ENCODE measurements at places on chromosomes 7 and 10. TPM values are rescaled to one million over a fixed set of nuclear protein-coding genes. Genes with fewer than 3 reads are reported as not detected.
A peak's percentile ranks its signal among the peaks of the same experiment; 100 is the strongest.

- no peak overlapping the region for H3K27ac ChIP-seq
- H3K27me3 ChIP-seq: no peaks in the 10 kb centered on the region
- peak; percentile 30 for DNase-seq
- H3K4me3 ChIP-seq: no peak overlapping the region
Measured at GRCh38 chr10:15585303-15585715, 134.4 kb downstream of the ITGA8 start.

DNA sequence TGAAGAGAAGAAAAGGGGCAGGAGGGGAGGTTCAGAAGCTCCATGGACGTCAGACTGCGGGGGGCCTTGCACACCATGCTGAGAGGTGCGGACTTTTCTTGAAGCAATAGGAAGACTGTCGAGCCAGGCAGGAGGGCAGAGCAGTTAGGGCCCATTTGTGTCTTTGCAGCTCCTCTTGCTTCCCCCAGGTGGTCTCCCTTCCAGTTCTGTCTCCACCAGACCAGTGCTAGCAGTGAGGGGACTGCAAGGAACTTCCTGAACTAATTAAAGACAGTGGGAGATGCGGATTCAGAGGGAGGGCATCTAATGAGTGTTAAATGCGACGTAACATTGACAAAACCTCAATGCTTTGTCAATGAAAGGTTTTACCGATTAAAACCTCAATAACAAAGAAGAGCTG lies 225.4 kb downstream of the USP6NL start:
- no peaks in the 10 kb centered on the region for H3K36me3 ChIP-seq
- no peak overlapping the region for H3K27ac ChIP-seq
- no peak overlapping the region for H3K4me3 ChIP-seq
- H3K27me3 ChIP-seq: no peaks in the 10 kb centered on the region
- H3K4me1 ChIP-seq: no peaks in the 10 kb centered on the region
- no peak for DNase-seq

The SVOPL gene
- not detected for total RNA-seq

- H3K36me3 ChIP-seq: no peaks in the 10 kb centered on the region
- H3K4me3 ChIP-seq: no peak overlapping the region
Measured at GRCh38 chr10:113433711-113434110, 119.1 kb upstream of the HABP2 start.

- no peaks in the 10 kb centered on the region for H3K27me3 ChIP-seq
- H3K4me3 ChIP-seq: no peak overlapping the region
- H3K4me1 ChIP-seq: peaks cover 8% of the 10 kb centered on the region
- no peak for DNase-seq
- peaks cover 32% of the 10 kb centered on the region for H3K36me3 ChIP-seq
Measured at GRCh38 chr7:149720372-149721083, 52.9 kb downstream of the ZNF467 start.

- no peak overlapping the region for H3K4me3 ChIP-seq
- H3K27ac ChIP-seq: no peak overlapping the region
- no peaks in the 10 kb centered on the region for H3K27me3 ChIP-seq
- no peak for DNase-seq
- H3K36me3 ChIP-seq: no peaks in the 10 kb centered on the region
- H3K4me1 ChIP-seq: no peaks in the 10 kb centered on the region
Measured at GRCh38 chr7:70416986-70417655, 714.8 kb upstream of the GALNT17 start.

The ZNF679 gene
- total RNA-seq: not detected

DNA sequence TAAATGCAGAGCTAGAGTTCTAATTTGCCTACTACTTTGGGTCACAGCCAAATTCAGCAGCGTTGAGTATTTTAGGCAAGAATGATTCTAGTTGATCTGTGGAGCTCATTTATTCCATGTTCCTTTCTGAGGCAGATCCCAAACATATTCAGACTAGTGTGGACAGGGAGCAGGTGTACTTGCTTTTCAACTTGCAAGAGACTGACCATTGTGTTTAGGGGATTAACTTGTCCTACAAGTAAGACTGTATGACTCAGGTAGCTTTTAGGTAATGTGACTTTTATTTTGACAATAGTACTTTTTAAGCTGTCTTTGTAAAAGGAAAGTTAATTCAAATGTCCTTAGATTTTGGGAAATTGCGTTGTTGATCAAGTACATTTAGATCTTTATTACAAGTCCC lies 285.5 kb downstream of the TWIST1 start:
- DNase-seq: no peak
- no peak overlapping the region for H3K4me3 ChIP-seq
- H3K4me1 ChIP-seq: no peaks in the 10 kb centered on the region
- no peaks in the 10 kb centered on the region for H3K27me3 ChIP-seq

The RBM48 gene
- 37.9 TPM for total RNA-seq

GRCh38 chr7:18064242-18064838 lies 36.7 kb upstream of the PRPS1L1 start:
- H3K4me3 ChIP-seq: no peak overlapping the region
- H3K36me3 ChIP-seq: no peaks in the 10 kb centered on the region
- H3K27ac ChIP-seq: no peak overlapping the region
- no peaks in the 10 kb centered on the region for H3K4me1 ChIP-seq

- H3K27me3 ChIP-seq: no peaks in the 10 kb centered on the region
- H3K4me3 ChIP-seq: no peak overlapping the region
- no peaks in the 10 kb centered on the region for H3K36me3 ChIP-seq
- no peak for DNase-seq
Measured at GRCh38 chr7:154578336-154578735, 424.6 kb downstream of the PAXIP1 start.

The RPS24 gene
- 1,885 TPM for total RNA-seq

The FZD8 gene
- 1.2 TPM for total RNA-seq

GRCh38 chr7:149764481-149765398 lies 8.6 kb downstream of the ZNF467 start:
- H3K4me1 ChIP-seq: no peaks in the 10 kb centered on the region
- no peak for DNase-seq
- no peaks in the 10 kb centered on the region for H3K36me3 ChIP-seq
- H3K27ac ChIP-seq: no peak overlapping the region
- no peak overlapping the region for H3K4me3 ChIP-seq

The TMEM130 gene
- total RNA-seq: not detected

GRCh38 chr7:86320889-86321288 lies 322.8 kb upstream of the GRM3 start:
- H3K4me3 ChIP-seq: no peak overlapping the region
- no peaks in the 10 kb centered on the region for H3K36me3 ChIP-seq
- H3K27ac ChIP-seq: no peak overlapping the region

The ARHGEF35 gene
- total RNA-seq: 4.8 TPM

The SKAP2 gene
- 6.8 TPM for total RNA-seq

The ABCB1 gene
- 24.8 TPM for total RNA-seq

The LRIT2 gene
- total RNA-seq: not detected

GRCh38 chr7:77409739-77410547 lies 6.2 kb downstream of the GSAP start:
- no peak overlapping the region for H3K27ac ChIP-seq
- no peak overlapping the region for H3K4me3 ChIP-seq
- no peaks in the 10 kb centered on the region for H3K27me3 ChIP-seq
- no peaks in the 10 kb centered on the region for H3K36me3 ChIP-seq

The STEAP1 gene
- total RNA-seq: not detected

GRCh38 chr10:8520382-8520781 lies 465.9 kb downstream of the GATA3 start:
- no peak for DNase-seq
- no peak overlapping the region for H3K27ac ChIP-seq
- no peaks in the 10 kb centered on the region for H3K4me1 ChIP-seq
- no peak overlapping the region for H3K4me3 ChIP-seq
- H3K36me3 ChIP-seq: no peaks in the 10 kb centered on the region

DNA sequence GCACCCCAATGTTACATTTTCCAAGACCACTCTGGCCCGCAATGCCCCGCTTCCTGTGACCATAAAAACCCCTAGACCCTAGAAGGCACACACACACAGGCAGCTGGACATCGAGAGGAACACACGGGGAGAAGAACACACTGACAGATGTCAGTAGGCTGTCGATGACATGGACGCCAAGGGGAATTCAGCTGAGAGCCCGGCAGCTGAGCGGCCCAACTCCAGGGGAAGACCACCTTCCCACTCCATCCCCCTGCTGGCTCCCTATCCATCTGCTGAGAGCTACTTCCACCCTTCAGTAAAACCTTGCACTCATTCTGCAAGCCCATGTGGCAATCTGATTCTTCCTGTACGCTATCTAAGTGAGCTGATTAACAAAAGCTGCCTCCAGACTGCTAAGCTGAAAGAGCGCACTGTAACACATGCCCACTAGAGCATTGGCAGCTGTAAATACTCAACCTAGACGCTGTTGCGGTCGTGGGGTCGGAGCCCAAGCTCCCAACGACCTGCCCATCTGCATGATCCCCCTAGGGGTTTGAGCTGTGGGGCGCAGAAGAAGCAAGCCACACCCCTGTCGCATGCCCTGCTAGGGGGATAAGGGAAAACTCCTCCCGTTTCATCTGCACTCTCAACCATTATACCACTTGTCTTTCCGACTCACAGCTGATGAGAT lies 843.6 kb upstream of the POT1 start:
- no peak overlapping the region for H3K27ac ChIP-seq
- H3K4me1 ChIP-seq: no peaks in the 10 kb centered on the region
- DNase-seq: no peak
- no peak overlapping the region for H3K4me3 ChIP-seq
- H3K36me3 ChIP-seq: no peaks in the 10 kb centered on the region

The ELOVL3 gene
- not detected for total RNA-seq

DNA sequence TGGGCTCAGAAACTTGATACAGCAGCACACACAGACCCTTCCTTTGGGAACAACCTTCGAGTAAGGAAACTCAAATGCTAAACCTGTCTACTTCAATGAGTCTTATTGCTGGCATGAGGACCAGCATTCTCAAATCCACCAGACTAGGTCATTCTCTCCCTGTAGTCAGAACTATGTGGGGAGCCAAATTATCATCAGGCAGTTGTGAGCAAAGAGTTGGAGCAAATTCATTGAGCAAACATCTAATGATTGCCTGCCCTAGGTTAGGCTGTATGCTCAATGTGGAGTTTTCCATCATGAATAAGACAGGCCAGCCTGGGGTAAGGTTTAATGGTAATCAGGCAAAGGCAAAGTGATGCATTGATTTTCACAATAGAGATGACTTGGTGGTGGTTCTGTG lies 3.6 kb downstream of the EPDR1 start:
- DNase-seq: no peak
- H3K27me3 ChIP-seq: peaks cover under 1% of the 10 kb centered on the region
- no peaks in the 10 kb centered on the region for H3K4me1 ChIP-seq
- no peak overlapping the region for H3K4me3 ChIP-seq
- no peaks in the 10 kb centered on the region for H3K36me3 ChIP-seq
